ENCODE measurements at places on chromosomes 4 and X.

DNA sequence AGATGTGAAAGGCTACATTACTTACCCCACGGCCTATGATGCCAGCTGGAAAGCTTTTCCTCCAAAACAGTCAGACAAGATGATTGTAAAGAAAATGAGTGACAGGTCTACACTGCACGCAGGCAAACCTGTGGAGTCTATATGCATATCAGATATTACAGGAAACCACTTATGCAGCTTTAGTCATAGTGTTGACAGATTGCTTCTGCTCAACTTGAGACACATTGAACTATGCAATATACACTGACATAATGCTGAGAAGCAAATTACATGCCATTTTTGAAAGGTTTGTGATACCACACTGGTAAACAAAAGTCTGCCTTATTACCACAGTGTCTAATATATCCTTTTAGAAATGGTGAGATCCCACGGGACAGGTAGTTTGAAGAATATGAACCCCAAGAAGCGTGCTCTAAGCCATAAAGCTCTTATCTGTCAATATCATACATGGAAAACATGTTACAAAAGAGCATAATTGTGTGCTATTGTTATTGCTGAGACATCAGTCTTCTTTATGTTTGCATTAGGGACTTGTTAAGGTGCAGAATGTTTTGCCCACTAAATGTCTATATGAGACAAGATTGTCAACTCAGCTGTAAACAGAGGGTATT lies 1835.8 kb upstream of the TENM3 start:
- DNase-seq = no peak

DNA sequence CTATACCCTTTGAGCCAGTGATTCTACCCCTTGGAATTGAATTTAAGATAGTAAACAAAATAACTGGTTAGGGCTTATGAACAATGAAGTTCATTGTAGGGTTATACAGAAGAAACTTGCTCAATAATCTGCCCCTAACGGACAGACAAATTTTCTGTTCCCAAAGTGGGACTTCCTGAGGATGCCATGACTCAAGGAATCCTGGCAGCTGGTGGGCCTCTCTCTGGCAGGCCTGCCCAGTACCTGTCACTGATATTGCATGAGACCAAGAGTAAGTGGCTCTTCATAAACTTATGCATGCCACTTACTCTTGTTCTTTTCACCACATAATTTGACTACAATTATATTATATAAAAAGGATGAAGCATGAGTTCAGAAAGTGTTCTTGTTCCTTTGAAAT lies 41.5 kb downstream of the GPRIN3 start:
- DNase-seq = no peak

DNA sequence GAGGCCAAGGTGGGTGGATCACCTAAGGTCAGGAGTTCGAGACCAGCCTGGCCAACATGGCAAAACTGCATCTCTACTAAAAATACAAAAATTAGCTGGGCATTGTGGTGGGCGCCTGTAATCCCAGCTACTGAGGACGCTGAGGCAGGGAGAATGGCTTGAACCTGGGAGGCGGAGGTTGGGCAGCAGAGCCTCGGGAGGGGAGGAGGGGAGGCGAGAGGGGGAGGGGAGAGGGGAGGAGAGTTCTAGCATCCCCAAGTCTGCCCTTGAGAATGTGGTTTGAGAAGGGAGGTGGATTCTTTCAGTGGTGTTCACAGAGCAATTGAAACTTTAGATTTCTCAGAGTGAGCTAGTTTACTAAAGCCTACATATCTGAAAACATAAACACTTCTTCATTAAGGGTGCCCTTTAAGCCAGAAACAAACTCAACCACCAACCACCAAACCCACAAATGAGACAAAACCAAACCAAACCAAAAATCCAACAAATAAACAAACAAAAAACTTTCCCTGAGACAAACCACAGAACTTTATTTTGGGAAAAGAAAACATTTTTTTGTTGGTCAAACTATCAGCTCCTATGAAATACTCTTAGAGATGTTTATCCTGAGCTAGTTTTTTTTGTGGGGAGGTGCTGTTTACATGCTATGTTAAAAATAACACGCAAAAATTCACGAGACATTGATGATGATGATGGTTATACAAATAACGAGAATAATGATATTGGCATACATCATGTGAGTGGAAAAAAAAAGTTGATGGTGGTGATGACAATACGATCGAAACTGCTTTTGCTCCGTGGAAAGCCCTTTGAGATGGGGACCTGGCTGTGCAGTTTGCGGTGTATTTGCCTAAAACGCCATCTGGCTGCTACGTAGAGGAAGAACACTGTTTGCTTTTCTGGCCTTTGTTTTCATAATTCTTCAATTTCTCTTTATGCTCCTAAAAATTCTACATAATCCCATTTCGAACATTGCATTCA lies 98.2 kb upstream of the PRKX start:
- no peak for DNase-seq

DNA sequence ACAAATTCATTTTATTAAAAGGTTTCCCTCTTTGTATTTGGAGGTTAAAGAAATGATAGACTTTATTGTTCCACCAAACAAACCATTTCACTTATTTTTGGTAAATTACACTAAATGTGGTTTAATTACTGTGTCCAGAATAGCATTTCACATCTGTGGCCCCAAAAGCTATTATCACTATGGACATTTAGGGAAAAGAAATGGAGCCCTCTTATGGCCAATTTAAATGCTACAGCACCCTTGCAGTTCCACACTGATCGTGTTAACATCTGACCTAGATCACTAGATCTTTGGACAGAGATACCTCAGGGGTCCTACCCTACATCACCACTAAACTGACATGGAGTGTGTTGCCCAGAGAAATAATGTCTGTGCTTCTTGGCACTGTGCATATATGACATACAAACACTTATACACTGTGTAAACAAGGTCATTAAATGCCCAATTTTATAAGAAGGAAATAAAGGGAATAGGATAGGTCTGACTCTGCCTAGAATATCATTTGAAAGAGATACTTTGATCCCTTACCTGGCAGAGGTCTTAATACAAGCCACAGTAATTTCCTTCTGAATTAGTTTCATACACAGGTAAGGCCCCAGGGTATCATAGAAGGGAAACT lies 163.9 kb downstream of the KDR start:
- DNase-seq = peak; percentile 21

- no peak for DNase-seq
Measured at GRCh38 chr4:7068883-7069282, 1.0 kb upstream of the GRPEL1 start.

- DNase-seq = no peak
Measured at GRCh38 chr4:134777606-134778005, 576.0 kb upstream of the PABPC4L start.

DNA sequence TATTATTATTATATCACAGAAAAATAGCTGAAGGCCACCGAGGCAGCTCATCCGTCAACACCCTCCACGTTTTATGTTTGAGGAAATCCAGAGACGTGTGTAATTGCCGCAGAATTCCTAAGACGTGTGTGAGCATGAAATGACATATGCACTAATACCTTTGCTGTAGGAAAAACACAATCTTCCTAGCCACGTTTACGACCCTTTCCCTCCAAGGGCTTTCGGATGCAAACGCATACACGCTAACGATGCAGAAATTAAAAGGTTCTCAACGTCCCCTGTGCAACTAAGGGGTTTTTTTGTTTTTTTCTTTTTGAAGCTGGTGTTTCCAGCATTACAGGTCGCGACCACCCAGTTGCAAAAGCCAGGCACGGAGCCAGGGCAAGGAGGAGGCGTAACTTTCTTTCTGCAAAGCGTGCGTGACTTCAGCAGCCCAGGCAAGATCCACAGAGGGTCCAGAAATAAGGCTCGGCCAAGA lies 33.8 kb downstream of the CRLF2 start:
- peak; percentile 78 for DNase-seq

DNA sequence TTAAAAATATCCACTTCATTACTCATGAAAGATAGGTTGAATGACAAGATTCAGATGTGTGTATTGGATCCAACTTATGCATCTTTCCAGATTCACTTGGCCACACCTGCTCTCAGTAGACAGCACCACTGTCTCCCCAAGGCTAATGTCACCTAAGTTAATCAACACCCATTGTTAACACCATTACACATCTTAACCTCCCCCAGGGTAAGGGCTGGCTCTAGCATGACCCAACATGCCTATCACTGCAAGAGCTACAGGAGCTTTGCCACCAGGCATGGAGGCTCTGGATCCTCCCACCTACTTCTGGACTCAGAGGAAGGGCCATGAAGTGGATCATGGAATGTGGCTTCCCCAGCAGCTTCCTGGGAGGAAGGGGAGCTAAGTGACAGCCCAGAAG lies 32.8 kb upstream of the LSM6 start:
- DNase-seq = no peak

- no peak for DNase-seq
Measured at GRCh38 chr4:38133711-38134480, 173.7 kb downstream of the PTTG2 start.

DNA sequence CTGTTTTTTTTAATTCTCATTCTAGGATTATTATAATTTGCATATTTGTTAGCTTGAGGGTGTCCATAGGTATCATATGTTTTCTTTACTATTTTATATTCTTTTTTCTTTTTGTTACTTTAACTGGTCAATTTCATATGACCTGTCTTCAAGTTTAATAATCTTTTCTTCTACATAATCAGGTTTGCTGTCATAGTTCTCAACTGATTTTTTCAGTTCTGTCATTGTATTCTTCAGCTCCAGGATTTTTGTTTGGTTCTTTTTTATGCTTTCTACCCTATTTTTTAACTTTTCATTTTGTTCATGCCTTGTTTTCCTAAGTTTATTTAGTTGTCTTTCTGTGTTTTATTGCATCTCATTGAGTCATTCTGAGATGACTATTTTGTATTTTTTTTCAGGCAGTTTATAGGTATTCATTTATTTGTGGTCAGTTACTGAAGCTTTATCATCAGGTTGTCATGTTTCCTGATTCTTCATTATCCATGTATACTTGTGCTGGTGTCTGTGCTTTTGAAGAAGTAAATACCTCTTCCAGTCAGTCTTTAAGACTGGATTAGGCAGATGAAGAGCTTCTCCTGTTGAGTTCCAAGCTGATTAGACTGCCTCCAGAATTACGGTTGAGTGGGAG lies 220.3 kb upstream of the VEGFC start:
- no peak for DNase-seq

GRCh38 chrX:49746306-49746705 lies 50.5 kb upstream of the PAGE1 start:
- DNase-seq = no peak

DNA sequence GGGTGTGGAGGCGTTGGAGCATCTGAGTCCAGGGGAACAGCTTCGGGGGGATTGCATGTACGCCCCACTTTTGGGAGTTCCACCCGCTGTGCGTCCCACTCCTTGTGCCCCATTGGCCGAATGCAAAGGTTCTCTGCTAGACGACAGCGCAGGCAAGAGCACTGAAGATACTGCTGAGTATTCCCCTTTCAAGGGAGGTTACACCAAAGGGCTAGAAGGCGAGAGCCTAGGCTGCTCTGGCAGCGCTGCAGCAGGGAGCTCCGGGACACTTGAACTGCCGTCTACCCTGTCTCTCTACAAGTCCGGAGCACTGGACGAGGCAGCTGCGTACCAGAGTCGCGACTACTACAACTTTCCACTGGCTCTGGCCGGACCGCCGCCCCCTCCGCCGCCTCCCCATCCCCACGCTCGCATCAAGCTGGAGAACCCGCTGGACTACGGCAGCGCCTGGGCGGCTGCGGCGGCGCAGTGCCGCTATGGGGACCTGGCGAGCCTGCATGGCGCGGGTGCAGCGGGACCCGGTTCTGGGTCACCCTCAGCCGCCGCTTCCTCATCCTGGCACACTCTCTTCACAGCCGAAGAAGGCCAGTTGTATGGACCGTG lies 2.2 kb downstream of the AR start:
- no peak for DNase-seq

- no peak for DNase-seq
Measured at GRCh38 chr4:11074581-11075241, 354.0 kb downstream of the HS3ST1 start.

DNA sequence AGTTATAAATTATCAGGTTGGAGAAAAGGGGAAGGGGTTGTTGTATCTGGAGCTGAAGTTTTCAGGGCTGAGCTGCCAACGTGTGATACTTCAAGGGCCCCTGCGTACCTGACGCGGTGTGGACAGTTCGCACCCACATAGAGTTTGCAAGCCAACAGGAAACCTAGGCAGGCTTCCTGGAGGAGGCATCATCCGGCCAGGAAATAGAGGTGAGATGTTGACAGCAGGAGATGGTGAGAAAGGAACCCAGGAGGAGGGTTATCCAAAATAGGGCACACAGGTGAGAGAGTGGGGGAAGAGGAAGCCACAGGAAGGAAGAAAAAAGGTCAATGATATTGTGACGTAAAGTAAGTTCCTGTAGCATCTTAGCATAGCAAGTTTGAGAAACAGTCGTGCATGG lies 127.2 kb downstream of the DHRSX start:
- no peak for DNase-seq

- DNase-seq = peak; percentile 44
Measured at GRCh38 chr4:175422331-175422730, 389.7 kb downstream of the GPM6A start.

DNA sequence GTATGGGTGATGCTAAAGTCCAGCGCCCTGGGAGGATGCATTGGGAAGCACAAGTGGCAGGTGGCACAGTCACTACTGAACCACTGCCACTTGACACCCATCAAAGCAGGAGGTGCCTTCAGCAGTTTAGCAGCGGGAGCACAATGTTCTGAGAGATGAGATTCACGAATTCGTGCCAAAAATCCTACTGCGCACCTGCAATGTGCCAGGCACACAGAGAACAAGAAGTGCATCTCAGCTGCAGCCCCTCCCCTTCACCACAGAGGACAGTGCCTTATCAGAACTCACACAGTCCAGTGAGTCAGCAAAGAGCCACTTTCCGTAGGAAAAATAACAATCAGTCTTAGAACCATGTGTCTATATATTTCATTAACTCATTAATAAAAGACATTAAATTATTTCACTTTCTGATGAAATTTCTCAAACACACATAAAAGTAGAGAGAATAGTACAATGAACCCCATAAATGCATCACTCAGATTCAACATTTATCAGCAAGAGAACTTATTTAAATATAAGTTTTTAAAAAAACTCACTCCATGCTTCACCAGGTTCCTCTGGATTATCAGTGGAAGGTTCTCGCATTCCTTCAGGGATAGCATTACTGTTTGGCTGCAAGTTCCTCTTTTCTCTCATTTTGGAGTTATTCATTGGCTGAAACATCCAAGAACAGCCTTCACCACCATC lies 47.0 kb downstream of the BEND2 start:
- no peak for DNase-seq

GRCh38 chrX:5857232-5857631 lies 371.4 kb downstream of the NLGN4X start:
- DNase-seq = no peak

- no peak for DNase-seq
Measured at GRCh38 chrX:140092121-140092520, 126.8 kb upstream of the CXorf66 start.
